ENCODE measurements at places on chromosomes 5 and 9. TPM values are rescaled to one million over a fixed set of nuclear protein-coding genes. Genes with fewer than 3 reads are reported as not detected.

PTPRD gene
- 0.49 TPM for total RNA-seq

CDC20B gene
- total RNA-seq, result not detected

UGT3A1 gene
- not detected for total RNA-seq

NR6A1 gene
- 1.7 TPM for total RNA-seq

MELK gene
- 75.9 TPM for total RNA-seq

MAP1B gene
- total RNA-seq, result 41.8 TPM

NUP214 gene
- 24.0 TPM for total RNA-seq

ZNF454 gene
- total RNA-seq, result not detected

FAM221B gene
- not detected for total RNA-seq

UNC13B gene
- total RNA-seq, result 8.2 TPM
